ENCODE measurements at places on chromosomes 2 and 18.
A peak's percentile ranks its signal among the peaks of the same experiment; 100 is the strongest.

GRCh38 chr2:218927876-218928275, 31.6 kb upstream of the CDK5R2 start:
- DNase-seq = no peak

- DNase-seq = no peak
These were observed 546.6 kb upstream of the LRRTM4 start for GRCh38 chr2:78068808-78069207.

GRCh38 chr2:55146263-55146662, 85.8 kb downstream of the CLHC1 start:
- DNase-seq = no peak

DNA sequence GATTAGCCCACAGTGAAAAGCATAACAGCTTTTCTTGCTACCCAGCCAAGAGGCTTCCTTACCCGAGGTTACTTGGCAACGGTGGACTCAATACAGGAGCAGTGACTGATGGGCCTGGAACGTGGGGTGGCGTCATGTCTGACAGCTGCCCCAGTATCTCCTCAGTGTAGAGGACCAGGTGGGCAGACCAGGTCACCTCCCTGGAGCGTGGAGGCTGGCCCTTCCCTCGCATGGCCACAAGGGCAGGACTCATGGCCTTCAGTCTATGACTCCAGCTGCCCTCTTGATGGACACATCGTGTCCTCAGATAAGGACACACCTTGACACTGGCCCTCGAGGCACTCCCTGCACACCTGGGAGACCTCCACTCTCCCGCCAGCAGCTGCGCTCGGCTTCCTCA, 6.4 kb downstream of the ASPRV1 start:
- DNase-seq = no peak

DNA sequence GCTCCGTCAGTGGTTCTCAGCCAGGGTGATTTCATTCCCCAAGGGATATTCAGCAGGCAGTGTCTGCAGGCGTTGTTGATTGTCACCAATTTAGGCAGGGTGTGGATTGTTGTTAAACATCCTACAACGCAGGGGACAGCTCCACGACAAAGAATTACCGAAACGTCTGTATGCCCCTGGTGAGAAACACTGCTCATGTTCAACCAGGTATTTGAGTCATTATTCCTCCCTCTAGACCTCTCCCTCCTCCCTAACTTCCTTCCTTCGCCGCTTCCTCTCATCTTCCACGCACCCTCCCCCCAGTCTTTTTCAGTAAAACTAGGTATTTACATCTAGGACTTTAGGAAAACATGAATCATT, 50.8 kb downstream of the NCK2 start:
- no peak for DNase-seq

- DNase-seq = peak; percentile 44
These were observed 433.7 kb downstream of the MBD2 start for GRCh38 chr18:53790786-53791185.

DNA sequence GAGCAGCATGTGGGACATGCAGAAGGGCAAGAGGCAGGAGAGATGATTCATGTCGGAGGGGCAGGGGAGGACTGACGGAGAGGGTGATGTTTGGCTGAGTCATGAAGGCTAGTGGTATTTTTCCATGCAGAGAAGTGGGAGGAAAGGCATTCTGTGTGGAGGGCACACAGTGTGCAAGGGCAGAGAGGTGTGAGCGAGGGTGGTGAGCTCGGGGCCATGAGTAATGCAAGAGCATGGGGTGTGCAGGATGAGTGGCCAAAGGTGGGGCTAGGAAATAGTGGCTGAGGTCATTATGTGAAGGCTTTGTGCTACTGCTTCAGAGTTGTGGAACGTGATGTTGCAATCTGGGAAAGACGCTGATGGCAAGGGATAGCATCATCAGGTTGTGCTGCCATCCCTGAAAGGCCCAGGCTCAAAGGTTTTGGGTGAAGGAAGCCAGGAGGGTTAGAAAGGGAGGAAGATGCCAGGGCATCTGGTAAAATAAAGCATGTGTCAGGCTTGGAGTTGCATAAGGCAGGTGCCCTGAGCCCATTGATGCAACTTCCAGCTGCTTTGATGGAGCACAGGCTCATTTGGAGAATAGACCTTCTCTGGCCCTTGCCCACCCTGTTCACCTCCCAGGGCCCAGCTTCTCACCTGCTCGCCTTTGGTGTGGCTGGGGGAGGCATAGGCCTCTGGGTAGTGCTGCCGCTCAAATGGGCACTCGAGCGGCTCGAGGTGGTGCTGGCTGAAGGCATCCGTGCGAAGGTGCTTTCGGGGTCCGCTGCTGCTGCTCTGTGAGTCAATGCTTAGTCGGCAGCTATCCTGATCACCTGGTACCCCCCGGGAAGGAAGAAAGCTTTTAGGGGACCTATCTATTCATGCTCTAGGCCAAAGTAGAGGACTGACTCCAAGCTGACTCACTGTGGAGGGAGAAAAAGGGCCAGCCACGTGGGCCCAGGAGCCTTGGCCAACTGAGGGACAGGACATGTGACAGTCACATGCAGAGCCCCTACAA, 37.5 kb downstream of the PAX8 start:
- peak; percentile 94 for DNase-seq

GRCh38 chr18:46031741-46032140, 40.3 kb downstream of the PSTPIP2 start:
- no peak for DNase-seq

GRCh38 chr18:79620576-79621165, 58.9 kb upstream of the CTDP1 start:
- DNase-seq = no peak

- no peak for DNase-seq
These were observed 19.6 kb upstream of the SULT1C3 start for GRCh38 chr2:108220191-108220590.

- DNase-seq = peak; percentile 14
These were observed 50.2 kb downstream of the COL4A3 start for GRCh38 chr2:227214622-227215041.

DNA sequence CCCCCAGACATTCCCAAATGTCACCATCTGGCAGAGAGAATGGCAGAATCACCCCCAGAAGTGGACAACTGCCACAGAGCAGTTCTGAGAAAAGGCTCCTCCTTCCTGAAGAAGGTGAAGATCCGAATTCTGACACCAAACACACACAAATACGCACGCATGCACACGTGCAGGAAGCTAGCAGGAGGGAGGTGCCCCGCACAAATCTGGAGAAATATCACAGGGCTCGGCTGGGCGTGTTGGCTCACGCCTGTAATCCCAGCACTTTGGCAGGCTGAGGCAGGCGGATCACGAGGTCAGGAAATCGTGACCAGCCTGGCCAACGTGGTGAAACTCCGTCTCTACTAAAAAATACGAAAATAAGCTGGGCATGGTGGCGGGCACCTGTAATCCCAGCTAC, 38.5 kb upstream of the ATG16L1 start:
- DNase-seq = no peak

- no peak for DNase-seq
These were observed 279.1 kb downstream of the ZEB2 start for GRCh38 chr2:144240656-144241339.

GRCh38 chr2:228839421-228839876, 431.6 kb downstream of the PID1 start:
- DNase-seq = no peak

GRCh38 chr2:159684796-159685195, 27.5 kb upstream of the MARCHF7 start:
- DNase-seq = peak; percentile 52

- no peak for DNase-seq
These were observed 220.0 kb downstream of the SMAD2 start for GRCh38 chr18:47710451-47710850.

DNA sequence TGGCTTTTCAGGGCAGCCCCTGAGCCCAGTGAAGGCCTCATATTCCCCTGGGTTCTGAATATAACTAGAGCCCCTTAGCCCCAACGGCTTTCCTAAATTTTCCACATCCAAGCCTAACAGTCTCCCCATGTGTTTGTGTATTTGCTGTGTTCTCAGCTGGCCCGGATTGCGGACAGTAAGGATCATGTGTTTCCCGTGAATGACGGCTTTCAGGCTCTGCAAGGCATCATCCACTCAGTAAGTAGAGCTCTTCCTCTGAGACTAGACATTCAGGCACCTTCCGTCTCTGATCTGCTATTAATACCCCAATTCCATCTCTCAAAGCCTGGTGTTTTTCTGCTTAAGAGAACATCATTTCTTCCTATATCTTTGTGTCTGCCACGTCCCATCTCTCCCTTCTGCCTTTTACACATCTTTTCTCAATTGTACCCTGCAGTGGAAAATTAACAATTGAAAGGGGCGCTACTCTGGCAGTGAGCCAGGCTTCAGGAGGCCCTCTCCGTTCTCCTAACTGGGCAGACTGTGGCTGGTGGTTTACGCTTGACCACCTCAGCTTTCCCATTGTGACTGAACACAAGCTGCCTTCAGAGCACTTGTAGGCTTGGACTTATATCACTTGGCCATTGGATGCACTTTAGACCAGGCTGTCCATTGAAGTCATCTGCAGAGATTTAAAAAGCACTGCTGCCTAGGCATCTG, 64.4 kb downstream of the ANTXR1 start:
- DNase-seq = no peak

DNA sequence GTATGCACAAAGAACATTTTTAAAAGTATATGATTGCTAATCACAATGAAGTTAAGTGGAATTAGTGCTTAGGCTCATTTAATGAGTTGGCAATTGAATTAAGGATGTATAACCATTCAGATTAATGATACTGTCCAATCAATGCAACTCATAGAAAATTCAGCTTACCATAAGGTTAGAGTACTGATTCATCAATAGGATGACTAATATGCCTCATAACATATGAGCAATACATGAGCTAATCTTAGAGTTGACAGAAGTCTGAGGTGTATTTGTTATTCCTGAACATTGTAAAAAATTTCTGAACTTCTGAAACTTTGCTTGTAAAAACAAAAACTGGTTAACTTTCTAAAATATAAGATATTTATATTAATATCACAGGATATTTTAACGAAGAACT, 118.3 kb upstream of the NETO1 start:
- no peak for DNase-seq

DNA sequence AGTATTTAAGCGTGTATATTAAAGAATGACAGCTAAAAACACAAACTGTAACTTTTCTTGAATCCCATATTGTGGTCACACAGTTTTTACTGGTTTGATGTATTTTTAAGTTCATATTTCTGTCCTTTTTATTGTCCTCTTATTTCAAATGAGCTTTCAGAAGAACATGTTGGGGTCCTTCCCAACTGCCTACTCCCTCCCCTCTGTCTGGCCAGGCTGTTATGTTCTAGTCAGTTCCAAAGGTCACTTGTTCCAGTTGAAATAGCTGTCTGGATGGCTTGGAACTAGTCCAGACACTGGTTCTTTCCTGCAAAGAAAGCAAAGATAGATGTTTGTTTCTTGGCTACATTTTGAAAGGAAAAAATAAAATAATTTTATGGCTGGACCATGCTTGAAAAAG, 306.9 kb downstream of the GULP1 start:
- no peak for DNase-seq

DNA sequence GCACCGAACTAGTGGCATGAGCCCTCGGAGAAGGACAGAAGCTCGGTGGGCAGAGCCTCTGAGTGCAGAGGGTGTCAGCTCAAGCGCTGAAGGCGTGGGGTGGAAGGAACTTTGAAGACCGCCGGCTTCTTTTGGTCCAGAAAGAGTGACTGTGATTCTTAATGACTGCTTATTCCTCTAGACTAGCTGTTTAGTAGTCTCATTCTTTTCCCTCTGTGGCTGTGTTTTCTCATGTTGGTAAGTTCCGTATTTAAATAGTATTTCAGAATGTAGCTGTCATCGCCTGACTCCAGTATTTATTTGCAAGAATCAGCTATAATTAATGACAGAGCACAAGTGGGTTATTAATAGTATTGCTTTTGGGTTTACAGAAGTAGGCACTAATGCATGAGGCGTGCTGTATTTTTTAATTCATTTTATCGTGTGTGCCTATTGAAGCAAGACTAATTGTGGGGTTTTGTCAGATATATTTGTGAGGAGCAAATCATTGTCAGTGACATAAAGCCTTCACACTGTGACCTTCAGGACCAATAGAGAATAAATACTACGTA, 80.8 kb upstream of the NFATC1 start:
- DNase-seq = no peak

- no peak for DNase-seq
These were observed 353.8 kb downstream of the PARD3B start for GRCh38 chr2:204898928-204899640.

GRCh38 chr18:60146220-60146960, 226.2 kb downstream of the MC4R start:
- DNase-seq = no peak

DNA sequence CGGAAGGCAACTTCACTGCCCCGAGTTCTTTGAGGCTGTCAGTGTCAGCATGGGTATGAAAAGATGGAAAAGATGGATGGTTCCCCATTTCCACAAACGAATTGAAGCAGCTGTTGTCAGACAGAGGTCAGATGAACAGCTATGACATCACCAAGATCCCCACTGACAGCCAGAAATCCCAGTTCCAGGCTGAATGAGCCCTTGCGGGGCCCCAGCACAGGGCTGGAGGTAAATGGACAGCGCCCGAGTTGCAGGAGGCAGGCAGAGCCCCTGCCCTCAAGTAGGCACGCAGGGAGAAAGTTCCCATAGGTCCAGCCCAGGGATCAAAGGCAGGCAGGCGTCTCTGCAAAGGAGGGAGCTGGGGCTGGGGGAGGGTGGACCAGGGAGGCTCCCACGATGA, 169.5 kb upstream of the AGAP1 start:
- DNase-seq = no peak

DNA sequence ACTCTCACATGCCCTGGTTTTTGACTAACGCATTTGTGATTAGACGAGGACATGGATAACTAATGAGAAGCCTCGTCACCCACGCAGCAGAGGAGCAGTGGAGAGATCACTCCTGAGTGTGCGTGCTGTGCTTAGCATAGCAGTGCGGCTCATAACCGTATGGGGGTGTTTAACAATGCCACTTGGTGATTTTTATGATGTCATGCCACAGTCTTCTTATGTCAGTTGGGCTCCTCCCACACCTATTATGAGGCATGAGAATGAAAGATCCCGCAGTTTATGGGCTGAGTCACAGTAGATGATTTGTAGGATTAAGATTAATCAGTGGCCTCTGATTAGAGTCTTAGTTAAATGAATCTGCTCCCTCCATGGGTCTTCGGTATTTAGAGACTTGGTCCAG, 2.5 kb upstream of the SMIM21 start:
- no peak for DNase-seq

DNA sequence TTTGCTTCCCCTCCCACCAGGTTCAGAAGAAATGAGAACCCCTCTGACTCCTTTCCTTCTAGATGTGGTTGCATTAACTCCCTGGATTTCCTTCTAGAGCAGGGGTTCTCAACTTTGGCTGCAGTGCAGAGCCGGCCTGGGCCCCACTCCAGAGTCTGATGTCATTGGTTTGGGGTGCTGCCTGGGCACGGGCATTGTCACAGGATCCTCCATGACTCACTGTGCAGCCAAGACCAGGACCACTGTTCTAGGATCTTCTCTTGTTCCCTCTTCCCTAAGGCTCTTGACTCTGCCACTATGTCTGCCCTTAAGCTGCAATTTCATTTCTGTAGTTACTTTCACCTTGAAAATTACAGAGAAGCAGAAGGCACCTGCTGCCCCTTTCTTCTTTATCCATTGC, 31.8 kb downstream of the TBC1D8 start:
- DNase-seq = peak; percentile 56

GRCh38 chr2:106282462-106283170, 88.5 kb upstream of the UXS1 start:
- DNase-seq = no peak
